Stimulated activated CD8-positive, alpha-beta memory T cell treated with anti-CD3 and anti-CD28 coated beads, Interleukin-4, amount 100 ng/mL, for 1 hour (primary cell): ENCODE measurements at places on chromosomes 7 and 10.

GRCh38 chr10:69959911-69960310, 92.7 kb upstream of the MACROH2A2 start:
- DNase-seq = no peak

- DNase-seq = no peak
Measured at GRCh38 chr7:1666317-1666822, 3.7 kb upstream of the ELFN1 start.

DNA sequence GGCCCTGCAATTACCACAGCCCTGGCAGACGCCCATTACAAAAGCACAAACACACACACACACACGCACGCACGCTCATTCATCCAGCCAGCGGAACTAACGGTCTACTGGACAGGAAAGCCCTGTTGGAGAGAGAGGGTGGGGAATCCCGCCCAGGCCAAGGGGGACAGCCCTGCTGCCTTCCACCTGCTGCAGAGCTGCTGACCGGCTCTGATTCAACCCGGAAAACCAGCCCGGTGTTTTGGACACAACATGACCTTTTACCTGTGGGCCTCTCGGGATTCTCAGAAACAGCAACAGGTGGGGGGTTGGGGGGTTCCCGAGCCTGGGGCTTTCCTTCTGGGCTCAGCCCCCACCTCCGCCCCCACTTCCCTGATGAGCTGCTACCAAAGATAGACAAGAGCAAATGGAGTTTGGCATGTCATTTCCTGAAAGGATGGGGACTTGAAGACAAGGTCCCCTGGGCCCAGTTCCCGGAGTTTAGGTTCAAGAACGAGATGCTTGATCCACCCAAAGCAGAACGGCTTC, 18.5 kb upstream of the SERPINE1 start:
- DNase-seq = no peak

DNA sequence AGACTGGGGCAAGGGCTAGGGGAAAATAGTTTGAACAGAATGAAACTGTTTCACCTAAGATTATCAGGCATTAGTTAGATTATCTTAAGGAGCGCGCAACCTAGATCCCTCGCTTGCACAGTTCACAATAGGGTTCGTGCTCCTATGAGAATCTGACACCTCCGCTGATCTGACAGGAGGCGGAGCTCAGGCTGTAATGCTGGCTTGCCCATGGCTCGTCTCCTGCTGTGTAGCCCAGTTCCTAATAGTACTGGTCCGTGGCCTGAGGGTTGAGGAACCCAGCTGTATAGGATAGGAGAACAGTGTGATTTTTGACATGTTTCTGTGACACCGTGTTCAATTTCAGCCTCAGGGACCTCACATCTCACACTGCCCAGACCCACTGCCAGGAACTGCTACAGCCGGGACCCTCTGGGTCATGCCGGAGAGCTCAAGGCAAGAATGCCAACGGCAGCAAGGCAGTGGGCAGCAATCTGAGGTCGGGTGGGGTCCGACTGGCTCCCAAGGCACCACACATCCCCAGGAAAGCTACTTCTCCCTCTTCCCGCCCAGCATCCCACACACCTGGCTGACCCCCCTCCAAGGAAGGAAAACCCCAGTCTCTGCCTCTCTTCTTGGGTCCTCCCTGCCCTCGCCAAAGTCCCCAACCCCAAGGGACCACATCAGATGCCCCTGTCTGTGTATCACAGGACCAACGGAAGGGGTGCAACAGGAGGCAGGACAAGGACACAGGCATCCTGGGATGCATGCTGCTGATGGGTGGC, 31.7 kb downstream of the CAMK2B start:
- DNase-seq = no peak

GRCh38 chr7:24781106-24781505, 23.8 kb upstream of the GSDME start:
- no peak for DNase-seq

GRCh38 chr10:59734014-59734462, 19.2 kb downstream of the MRLN start:
- no peak for DNase-seq

DNA sequence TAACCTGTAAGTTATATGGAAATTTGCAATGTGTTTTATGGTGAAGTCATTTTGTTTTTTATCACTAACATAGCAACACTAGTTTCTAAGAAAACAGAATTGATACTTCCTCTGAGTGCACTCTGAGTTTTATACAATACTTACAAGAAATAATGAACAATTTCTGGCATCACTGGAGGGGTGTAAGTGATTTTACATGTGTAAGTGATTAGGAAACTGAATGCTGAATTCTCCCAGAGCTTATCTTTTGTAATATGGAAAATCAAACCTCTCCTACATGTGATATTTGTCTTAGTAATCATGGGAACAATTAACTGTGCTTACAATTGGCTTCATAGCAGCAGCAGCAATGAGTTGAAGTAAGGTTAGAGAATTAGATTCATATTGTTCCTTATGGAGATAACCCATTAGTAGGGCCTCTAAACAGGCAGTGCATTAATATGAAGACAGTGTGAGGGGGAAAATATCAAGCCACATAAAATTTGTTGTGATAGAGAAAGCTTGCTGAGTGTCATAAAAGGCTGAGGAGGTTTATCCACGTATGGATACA, 37.4 kb downstream of the SEMA3C start:
- no peak for DNase-seq

DNA sequence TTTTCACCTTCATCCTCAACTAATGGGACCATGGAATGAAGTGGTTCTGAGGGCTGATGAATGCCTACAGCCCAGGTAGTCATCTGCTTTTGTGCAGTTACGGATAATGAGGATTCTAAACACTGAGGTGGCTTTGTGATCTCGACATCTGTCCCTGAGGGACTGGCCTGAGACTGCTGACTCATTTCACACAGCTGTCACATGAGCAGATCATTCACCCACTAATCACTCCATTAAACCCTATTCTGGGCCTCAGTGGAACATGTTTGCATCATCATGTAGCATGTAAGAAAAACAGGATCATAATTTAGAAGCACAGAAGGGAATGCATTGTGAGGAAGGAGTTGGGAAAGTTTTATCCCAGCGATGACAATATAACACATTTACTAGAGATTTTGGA, 79.4 kb upstream of the FEZF1 start:
- no peak for DNase-seq

GRCh38 chr10:64619102-64619501, 1097.9 kb downstream of the REEP3 start:
- DNase-seq = no peak

DNA sequence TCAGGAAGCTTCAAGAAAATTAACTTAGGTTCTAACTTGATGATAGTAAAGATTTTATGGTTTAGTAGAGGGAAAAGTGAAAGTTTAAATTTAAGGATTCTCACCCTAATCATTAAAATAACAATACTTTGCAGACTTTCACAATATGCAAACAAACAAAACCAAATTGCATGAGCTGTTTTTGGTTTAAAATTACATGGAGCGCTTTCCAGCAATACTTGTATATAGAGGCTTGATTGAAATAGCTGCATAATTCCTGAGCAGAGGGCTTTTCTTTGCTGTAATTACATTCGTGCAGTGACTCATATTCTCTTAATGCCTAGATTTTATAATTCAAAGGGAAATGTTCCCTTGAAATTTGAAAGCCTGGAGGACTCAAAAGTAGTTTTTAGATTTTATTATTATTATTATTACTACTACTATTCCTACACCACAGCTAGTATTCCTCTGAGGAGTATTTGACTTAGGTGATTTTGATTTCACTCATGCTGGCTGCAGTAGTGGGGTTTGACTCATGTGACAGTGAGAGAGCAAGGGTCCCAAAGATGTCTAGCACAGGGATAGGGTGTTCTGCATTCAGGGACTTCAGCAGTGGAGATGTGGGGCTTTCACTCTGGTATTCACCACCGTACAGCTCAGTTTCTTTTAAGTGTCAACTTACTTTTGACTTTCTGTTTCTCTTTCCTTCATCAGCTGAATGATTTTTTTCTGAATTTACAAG, 138.1 kb downstream of the ADAM22 start:
- DNase-seq = no peak

DNA sequence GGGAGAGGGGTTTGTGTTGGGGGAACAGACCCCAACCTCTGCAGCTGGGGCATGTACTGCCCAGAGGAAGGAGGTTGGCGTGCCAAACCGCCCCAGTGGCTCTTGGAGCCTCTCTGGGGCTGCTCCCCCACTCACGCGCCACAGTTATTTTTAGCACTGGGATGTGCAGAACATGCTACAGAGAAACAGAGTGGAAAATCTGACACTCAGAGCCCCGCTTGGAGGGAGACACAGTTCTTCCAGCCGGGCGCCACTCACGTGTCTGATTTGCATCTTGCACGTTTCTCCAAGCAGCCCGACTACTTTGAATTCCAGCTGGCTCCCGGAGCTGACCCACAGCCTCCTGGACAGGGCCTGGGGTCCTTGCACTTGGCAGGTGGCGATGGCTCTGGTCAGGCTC, 182.0 kb downstream of the RPS24 start:
- no peak for DNase-seq
